ENCODE measurements at places on chromosomes 7 and 10. TPM values are rescaled to one million over a fixed set of nuclear protein-coding genes. Genes with fewer than 3 reads are reported as not detected.

- H3K27me3 ChIP-seq: no peaks in the 10 kb centered on the region
- peak overlapping the region; percentile 45 for H3K27ac ChIP-seq
- no peaks in the 10 kb centered on the region for H3K36me3 ChIP-seq
Measured at GRCh38 chr10:44725404-44725803, 185.7 kb upstream of the TMEM72 start.

- no peaks in the 10 kb centered on the region for H3K27me3 ChIP-seq
- no peak for DNase-seq
- H3K4me1 ChIP-seq: no peaks in the 10 kb centered on the region
- no peaks in the 10 kb centered on the region for H3K36me3 ChIP-seq
- H3K4me3 ChIP-seq: no peak overlapping the region
Measured at GRCh38 chr7:108178398-108178797, 48.2 kb upstream of the LAMB4 start.

DNA sequence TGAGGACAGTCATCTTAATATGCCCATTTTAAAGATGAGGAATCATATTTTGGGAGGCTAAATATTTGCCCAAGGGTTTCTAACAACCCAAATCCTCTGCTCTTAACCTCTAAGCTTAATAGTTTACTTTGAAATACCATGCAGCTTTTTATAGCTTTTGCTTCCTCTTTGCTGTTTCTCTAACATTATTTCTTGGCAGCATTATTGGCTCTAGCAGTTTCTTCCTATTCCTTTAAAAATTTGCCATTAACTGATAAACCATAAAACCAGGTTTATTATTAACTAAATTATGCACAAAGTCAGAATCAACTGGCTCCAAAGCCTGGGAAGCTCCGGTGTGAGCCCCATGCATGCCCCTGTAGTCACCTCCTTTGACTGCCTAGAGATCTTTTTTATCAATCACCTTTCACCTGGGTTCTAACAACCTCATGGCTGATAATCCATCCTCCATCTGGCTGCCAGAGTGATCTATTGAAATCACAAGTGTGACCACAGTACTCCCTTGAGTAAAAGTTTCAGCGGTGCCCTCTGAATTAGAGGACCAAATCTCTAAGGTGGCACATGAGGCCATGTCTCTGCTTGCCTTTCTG lies 62.4 kb downstream of the ITGB8 start:
- no peaks in the 10 kb centered on the region for H3K27me3 ChIP-seq
- no peak for DNase-seq
- H3K4me3 ChIP-seq: no peak overlapping the region
- peaks cover 32% of the 10 kb centered on the region for H3K36me3 ChIP-seq
- H3K4me1 ChIP-seq: peaks cover 7% of the 10 kb centered on the region

GRCh38 chr7:4931943-4932342 lies 27.0 kb downstream of the MMD2 start:
- no peaks in the 10 kb centered on the region for H3K36me3 ChIP-seq
- H3K4me1 ChIP-seq: no peaks in the 10 kb centered on the region
- no peak overlapping the region for H3K27ac ChIP-seq
- no peak overlapping the region for H3K4me3 ChIP-seq
- peaks cover 3% of the 10 kb centered on the region for H3K27me3 ChIP-seq
- no peak for DNase-seq

DNA sequence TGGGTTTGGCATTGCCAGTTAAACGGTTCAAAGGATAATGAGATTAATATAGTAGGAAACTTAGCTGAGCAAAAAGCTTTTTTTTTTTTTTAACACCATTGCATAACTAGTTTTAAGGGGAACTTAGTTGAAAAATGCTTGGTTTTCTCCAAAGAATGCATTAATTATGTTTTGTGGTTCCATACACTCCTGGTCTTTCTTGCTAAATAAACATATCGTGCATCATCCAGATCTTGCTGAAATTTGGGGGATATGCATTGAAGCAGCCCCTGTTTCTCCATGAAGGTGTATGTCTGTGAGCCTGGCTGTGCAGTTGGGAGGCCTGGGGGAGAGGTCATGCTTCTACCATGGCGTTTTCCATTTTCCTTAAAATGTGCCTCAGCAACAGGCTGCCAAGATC lies 558.2 kb upstream of the GALNT17 start:
- H3K36me3 ChIP-seq: no peaks in the 10 kb centered on the region
- no peak overlapping the region for H3K4me3 ChIP-seq
- peaks cover 37% of the 10 kb centered on the region for H3K4me1 ChIP-seq
- DNase-seq: peak; percentile 46

GRCh38 chr7:12456506-12456905 lies 52.8 kb upstream of the VWDE start:
- no peak overlapping the region for H3K27ac ChIP-seq
- no peaks in the 10 kb centered on the region for H3K27me3 ChIP-seq
- no peak overlapping the region for H3K4me3 ChIP-seq
- H3K4me1 ChIP-seq: no peaks in the 10 kb centered on the region
- no peaks in the 10 kb centered on the region for H3K36me3 ChIP-seq

GRCh38 chr10:61761825-61762217 lies 99.1 kb downstream of the CABCOCO1 start:
- H3K4me1 ChIP-seq: peaks cover 17% of the 10 kb centered on the region
- no peaks in the 10 kb centered on the region for H3K36me3 ChIP-seq
- H3K27me3 ChIP-seq: no peaks in the 10 kb centered on the region
- no peak overlapping the region for H3K27ac ChIP-seq
- no peak overlapping the region for H3K4me3 ChIP-seq

DNA sequence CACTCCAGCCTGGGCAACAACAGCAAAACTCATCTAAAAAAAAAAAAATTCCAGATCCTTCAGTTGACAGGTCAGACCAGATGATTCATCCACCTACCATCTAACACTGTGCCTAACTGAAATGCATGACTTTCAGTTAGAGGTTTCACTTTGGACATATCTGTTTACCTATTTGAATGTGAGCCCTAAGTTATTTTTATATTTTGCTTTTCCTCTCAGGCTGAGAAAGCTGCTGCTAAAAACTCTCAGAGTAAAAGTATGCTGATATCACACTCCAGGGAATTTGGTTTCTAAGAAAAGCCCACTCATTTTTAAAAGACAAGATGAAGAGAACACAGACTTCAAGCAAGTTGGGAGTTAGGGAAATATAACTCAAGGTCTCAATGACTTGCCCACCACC lies 126.0 kb downstream of the SGMS1 start:
- peaks cover 6% of the 10 kb centered on the region for H3K4me1 ChIP-seq
- DNase-seq: peak; percentile 84
- H3K4me3 ChIP-seq: peak overlapping the region; percentile 7
- H3K27ac ChIP-seq: peak overlapping the region; percentile 28

Gene DYDC2
- total RNA-seq: not detected

Gene ZCWPW1
- total RNA-seq: 2.6 TPM

Gene CNPY1
- not detected for total RNA-seq

Measured in astrocyte (in vitro differentiated cells and primary cell).